ENCODE measurements at places on chromosomes 12 and 14.
A peak's percentile ranks its signal among the peaks of the same experiment; 100 is the strongest.

- DNase-seq = no peak
These were observed 184.0 kb downstream of the TMX1 start for GRCh38 chr14:51424041-51424440.

DNA sequence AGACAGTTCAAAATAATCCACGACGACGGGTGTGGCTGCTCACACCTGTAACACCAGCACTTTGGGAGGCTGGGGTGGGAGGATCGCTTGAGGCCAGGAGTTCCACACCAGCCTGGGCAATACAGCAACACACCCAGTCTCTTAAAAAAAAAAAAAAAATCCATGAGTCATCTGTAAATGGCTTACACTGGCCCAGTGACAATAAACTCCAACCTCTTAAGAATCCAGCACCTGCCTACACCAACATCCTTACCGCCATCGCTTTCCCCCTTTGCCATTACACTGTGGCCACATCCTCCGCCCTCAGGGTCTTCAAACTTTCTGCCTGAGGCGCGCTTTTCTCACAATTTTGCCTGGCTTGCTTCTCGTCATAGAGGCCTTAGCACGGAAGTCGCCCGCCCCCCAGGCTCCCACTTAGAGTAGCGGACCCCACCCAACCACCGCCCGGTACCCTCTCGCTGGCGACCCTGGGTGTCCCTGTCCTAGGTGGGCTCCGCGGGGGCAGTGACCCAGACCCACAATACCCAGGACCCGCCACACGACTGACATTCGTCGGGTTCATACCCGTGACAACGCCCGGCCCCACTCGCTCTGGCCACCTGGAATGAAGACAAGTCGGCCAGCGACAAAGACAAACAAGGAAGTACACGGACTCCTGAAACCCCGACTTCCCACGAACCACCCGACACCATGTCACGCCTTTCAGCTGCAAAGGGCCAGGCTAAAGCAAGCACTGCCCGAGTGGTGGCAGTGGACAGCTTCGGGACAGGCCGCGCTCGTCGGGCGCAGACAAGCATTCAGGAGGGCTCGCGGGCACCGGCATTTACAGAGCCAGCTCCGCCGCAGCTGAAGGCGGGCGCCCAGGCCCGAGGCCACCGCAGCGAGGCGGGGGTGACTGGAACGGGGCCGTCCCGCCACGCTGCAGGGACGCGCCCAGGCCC, 636 bp downstream of the GOLGA3 start:
- peak; percentile 79 for DNase-seq

DNA sequence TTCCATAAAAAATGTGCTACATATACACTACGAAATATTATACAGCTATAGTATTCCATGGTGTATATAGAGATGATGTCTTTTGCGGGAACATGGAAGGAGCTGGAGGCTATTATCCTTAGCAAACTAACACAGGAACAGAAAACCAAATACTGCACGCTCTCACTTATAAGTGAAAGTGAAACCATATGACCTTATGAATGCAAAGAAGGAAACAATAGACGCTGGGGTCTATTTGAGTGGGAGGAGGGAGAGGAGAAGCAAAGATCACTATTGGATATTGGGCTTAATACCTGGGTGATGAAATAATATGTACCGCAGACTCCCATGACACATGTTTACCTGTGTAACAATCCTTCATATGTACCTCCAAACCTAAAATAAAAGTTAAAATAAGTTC, 142.8 kb downstream of the LRFN5 start:
- peak; percentile 61 for DNase-seq

DNA sequence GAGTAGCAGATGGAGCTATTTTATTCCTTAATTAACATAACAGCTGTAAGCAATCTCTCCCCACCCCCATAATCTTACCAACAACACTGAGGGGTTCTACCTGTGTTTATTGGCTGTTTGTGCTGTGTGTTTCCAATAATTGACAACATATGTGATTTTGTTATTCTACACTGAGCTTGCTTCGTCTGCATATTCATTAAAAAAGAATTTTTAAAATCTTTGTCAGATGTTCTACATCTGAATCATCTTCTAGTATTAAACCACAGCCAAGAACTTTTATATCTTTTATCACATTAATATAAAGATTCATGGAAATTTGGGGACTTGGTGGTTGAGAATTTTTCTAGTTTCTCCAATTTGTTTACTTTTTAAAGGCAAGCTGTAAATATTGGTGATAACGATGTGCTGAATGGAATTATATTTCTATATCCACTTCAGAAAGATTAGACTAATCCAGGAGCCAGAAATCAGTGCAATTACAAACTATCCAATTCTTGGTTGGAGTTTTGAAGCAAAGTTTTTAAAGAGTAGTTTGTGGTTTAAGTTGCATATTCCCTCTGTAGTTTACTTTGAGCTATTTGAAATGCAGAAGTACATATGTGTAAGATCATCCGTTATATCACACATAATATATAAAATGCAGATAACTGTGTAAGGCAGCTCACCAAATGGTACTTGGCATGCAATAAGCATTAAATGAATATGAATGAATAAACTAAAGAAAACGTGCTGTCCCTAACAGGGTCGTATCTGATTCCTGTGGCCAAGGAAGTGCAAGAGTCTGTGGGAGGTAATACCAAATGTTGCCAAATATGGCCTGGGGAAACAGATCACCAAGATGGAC, 206.9 kb downstream of the PELI2 start:
- no peak for DNase-seq

GRCh38 chr12:2759733-2760132, 35.0 kb upstream of the FKBP4 start:
- DNase-seq = no peak

GRCh38 chr12:57446292-57446960, 8.7 kb upstream of the INHBE start:
- no peak for DNase-seq

DNA sequence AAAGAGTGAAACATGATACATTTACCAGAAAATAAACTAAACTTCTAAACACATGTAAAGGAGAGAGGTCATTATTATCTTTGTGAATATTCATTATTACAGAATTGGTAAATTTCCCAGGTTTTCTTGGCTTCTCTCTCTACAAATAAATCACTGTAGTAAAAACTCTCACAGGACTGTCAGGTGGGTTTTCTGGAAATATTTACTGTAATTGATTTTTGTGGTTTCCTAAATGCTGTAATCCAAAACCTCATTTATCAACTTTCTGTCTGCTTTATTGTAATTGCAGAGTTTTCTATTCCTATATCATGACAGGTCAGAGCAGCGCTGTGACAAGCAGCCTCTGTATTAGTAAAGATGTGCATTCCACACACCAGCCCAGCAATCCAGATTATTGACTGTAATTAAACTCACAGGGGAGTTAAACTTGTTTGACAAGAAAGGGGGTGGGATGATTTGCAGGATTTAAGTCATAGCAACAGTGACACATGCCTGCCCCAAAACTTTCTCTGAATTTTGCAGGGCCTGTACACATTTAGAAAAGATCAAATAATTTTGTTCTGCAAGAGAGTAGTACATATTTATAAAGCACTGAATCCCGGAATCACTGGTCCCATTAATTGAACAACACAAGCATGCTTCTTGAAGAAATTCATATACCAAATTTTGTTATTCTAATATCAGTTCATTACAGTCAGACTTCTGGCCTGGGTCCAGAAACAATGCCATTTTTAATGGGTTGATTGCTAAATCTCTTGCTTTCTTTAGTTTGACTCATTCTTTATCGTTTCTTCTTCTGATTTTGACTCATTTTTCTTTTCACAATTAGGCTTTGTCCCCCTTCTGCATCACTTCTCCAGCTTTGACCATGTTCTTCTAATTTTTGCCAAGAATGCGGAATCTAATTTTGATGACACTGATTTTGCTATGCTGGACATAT, 42.2 kb downstream of the PTPRO start:
- DNase-seq = no peak

DNA sequence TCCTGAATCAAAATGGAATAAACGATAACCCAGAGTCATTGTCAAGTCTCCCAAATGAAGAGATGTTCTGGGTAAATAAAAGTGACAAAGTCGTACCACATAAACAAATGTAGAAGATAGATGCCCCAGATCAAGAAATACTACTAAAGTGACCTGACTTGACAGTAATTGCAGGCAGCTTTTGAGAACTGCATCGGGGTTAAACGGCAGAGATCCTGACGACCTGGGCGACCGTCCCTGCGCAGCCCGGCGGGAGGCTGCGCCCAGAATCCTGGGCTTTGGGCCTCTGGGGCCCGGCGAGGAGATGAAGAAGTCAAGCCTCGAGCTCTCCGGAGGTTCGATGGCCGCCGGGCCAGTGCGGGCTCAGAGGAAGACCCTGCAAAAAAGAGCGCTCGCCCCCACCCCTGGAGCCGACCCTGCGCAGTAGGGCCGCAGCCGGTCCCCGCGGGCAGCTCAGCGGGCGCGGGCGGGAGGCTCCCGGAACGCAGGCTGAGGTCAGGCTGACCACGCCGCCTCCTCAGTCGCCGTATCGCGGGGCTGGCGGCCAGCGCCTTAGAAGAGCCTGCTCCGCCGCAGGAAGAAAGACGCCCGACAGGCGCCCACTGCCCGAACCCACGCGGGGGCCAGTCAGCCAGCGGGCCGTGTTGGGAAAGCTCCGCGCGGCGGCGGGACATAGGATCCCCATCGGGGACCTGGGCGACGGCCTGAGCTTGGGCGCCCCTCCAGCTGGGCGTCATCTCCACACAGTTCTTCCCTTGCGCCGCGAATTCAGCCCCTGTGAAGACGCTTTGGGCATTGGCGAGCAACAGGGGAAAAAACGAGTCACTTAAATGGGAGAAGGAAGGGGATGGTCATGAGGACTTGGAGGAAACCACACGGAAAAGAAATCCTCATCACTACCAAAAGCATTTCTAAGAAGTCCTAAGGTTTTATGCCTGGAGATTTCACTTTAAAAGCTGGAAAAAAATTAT, 16.0 kb downstream of the NKX2-1 start:
- no peak for DNase-seq

DNA sequence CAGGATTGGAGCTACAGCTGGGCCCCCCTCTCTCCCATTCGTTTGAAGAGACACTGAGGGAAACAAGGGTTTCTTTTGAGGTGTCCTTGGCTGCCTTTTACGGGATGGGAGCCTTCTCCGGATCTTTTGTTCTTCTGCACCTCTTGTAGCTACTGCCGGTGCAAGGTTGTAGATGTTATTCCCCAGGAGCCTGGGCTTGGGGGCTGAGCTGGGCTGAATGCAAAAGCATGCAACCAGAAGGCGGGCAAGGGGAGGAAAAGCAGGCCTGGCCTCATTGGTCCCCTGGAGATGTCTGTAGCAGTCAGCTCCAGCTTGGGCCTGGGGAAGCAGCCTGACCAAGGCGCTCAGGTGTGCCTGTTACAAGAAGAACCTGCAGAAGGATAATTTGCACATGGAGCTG, 110.3 kb downstream of the GCH1 start:
- DNase-seq = no peak

DNA sequence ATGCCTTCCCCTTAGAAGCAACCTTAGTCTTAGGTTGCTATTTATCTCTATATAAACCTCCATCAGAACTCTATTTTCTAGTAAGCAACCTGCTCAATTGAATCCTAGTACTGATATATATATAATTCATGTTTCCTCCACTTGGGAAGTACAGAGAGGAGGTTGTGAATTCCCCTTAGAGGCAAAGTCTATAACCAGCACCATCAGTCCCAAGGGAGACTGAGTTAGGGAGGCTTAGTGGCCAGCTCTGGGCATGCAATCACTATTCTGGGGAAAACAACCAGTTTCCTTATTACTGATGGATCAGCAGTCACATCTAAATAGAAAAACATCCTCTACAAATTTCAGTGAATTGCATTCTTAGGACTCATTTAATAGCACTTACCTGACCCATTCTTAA, 489.1 kb downstream of the RMST start:
- DNase-seq = no peak

- peak; percentile 47 for DNase-seq
These were observed 2.6 kb upstream of the BCL11B start for GRCh38 chr14:99274346-99275221.

DNA sequence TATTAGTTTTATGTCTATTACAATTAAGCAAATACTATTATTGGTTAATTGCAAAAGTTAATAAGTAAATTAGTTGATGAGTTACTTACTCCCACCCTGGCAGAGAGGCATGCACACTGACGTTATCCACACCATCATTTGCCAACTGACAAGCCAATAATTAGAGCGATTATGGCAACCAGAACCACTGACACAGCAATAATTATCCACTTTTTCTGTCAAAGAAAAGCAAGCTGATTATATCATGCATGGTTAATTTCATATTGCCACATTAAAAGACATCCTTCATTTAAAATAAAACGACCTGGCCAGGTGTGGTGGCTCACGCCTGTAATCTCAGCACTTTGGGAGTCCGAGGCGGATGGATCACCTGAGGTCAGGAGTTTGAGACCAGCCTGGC, 43.1 kb downstream of the STX2 start:
- no peak for DNase-seq

GRCh38 chr14:70887737-70888499, 19.3 kb upstream of the PCNX1 start:
- DNase-seq = no peak

- DNase-seq = no peak
These were observed 36.9 kb upstream of the TSPAN8 start for GRCh38 chr12:71194657-71195056.

- DNase-seq = no peak
These were observed 16.6 kb downstream of the PITPNM2 start for GRCh38 chr12:123134271-123134671.

DNA sequence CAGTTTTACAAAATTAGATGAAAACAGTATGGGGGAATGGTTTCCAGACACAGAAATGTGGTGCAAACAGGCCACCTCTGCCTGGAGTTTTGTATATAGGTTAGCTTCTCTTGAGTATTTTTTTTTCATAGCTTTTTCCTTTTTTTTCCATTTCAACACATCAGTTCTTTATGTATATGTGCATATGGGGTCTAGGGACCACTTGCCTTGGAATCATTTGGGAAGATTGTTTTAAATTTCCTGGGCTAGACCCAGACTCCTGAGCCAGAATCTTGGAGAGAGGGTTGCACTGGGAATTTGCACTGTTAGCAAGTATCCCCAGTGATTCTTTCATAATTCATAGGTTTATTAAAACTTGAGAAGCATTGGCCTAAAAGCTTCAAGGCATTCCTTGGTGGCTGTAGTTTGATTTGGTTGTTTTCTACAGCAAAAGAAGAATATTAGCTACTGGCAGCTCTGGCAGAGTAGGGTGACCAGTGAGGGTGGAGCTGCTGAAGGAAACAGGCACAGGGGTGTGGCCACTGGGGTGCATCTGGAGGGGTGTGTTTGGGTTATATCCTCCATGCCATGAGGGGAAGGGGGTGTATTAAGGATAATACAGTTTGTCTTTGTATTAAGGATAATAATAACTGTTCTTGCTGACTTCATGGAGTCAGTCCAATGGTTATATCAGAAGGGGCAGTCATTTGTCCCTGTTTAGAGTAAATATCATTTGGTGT, 22.8 kb downstream of the PPP1R36 start:
- DNase-seq = no peak

- no peak for DNase-seq
These were observed 41.2 kb downstream of the TMEM116 start for GRCh38 chr12:111971800-111972199.

- DNase-seq = no peak
These were observed 60.4 kb downstream of the MAP4K5 start for GRCh38 chr14:50471838-50472465.

DNA sequence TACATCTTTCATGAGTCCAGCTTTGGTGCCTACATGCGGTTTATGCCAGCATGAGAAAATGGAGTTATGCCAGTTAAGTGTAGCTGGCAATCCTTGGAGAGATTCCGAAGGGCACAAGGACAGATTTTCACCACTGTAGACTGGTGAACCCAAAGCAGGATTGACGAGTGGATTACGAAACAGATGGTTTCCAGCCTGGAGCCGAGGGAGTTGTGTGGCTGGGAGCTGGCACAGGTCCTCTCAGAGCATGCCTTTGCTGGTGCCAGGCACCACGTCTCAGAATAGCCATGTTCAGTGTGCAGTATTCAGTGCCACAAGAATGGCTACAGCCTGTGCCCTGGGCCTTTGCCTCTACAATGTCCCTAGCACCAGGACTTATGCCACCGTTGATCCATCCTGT, 13.2 kb downstream of the KCNH3 start:
- DNase-seq = no peak
